Fibroblast of the conjunctiva (primary cell): ENCODE measurements at places on chromosomes 16 and 17.

DNA sequence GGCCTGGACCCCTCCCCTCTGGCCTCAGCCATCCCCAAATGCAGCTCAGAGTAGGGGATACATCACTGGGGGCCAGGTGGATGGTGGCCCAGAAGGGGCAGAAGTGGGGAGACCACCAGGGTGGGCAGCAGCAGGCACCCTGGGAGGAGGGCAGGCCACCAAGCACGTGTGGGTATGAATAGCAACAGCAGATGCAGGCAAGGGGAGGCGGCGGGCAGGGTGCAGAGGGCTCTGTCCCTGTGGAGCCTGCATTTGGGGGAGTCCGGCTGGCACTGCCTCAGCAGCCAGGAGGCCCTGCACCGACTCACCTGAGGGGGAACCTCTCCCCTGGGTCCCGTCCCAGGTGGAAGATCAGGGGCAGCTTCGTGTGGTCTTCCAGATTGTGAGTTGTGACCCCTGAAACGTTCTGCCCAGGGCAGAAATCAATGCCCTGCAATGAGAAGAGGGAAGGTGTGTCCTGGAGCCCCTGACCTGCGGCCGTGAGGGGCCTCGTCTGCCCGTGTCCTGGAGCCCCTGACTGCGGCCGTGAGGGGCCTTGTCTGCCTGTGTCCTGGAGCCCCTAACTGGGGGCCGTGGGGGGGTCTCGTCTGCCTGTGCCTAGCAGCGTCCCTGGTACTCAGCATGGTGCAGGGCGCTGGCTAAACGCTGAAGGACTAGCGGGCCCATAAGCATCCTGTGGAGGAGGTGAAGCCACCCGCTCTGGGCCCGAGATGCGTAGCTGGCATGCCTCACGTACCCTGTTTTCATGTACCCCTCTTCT is 10.7 kb upstream of the APRT start:
- DNase-seq, result no peak

DNA sequence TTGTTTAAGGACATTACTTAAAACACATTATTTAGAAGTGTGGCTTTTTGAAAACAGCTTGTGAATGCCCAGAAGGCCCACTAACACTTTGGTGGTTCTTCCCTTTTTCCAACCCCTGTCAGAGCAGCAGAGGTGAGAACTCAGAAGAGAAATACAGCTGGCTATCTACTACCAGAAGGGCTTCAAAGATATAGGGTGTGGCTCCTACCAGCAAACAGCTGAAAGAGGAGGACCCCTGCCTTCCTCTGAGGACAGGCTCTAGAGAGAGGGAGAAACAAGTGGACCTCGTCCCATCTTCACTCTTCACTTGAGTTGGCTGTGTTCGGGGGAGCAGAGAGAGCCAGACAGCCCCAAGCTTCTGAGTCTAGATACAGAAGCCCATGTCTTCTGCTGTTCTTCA is 6.9 kb upstream of the RAPGEFL1 start:
- no peak for DNase-seq

GRCh38 chr17:47884905-47885730 is 10.9 kb upstream of the SP2 start:
- no peak for DNase-seq

DNA sequence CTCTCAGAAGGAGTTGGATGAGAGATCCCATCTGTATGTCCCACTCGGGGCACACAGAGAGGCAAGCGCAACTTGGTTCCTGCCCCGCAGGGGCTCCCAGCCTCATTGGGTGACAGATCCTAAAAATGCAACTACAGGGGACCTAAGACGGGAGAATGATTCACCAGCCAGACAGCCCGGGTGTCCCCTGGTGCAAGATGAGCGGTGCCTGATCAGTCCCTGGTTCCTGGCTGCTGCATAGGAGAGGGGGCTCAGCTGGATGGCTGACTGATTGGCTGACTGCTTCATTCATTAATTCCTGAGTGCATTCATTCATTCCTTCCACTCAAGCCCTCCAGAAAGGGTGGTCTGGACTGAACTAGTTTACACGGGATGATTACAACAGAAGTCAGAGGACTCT is 22.0 kb downstream of the WNT3 start:
- DNase-seq, result no peak

- DNase-seq, result no peak
These were observed 8.0 kb upstream of the STX4 start for GRCh38 chr16:31025339-31025738.

GRCh38 chr17:38632334-38632733 is 26.6 kb upstream of the SRCIN1 start:
- no peak for DNase-seq

DNA sequence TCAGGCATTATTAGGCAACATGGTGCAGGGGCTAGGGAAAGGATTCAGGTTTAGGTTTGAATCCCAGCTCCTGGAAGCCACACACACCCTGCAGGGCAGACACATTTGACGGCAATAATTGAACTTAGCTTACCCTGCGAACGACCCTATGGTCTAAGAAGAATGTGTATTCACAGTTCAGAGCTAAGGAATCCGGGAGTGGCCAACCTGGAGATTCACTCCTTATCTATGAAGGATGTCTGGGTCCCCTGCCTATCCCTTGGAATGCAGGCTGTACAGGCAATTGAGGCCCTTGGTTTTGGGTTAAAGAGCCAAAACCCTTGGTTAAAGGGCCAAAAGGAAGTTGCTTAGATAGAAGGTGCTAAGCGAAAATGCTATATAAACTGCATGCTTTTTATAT is 2.9 kb upstream of the SYT17 start:
- DNase-seq, result no peak

DNA sequence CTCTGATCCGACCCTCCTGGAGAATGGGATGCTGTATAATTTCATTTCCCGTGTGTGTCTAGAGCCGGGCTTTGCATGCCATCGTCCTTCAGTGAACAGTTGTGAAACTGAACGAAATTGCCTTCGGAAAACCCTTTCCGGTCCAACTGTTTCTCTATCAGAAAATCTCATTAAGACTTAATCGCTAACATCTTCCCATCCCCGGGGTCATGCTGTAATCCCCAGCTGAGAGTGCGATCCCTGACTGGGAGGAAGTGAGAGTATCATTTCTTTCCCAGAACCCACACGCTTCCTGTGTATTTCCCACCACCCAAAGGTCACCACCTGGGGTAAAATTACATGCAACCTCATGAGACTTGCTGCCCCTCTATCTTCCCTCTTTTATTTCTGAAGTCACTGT is 75.6 kb upstream of the RBFOX1 start:
- DNase-seq, result no peak
